ENCODE measurements at places on chromosomes 1 and 21.

GRCh38 chr1:25004355-25004754 is 74.3 kb upstream of the RUNX3 start:
- no peak for DNase-seq

DNA sequence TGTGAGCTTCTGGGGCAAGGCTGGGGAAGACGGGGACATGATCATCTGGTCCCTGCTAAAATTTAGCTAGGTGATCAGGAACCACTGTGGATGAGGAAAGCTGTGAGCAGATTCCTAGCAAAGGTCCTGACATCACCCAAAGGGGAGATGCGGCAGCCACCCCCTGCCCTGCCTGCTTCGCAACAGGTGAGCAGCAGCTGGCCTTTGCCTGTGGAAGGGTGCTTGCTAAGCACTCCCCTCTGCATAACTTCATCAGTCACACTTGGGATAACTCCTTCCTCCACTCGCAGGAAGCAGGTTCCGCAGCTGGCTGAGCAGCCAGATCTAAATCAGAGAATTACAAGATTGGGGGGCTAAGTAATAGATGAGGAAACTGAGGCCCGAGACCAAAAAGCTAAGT is 51.2 kb downstream of the KCNN3 start:
- no peak for DNase-seq

DNA sequence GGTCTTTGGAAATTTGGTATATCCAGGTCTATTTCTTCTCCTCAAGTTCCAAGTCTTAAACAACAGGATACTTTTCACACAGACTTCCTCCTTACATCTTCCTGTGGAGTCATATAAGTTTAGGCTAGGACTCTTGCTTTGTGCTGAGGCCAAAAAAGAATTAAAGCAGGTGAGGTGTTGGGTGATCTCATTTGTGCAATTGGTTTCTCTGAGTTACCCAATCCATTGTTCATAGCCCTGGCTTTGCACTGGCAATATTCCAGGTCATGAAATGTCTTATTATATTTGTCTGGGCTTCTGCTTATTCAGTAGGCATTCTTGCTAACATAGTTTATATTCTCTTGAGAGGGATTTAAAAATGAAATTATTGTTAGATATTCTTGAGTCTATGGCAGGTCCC is 14.1 kb upstream of the KIAA0040 start:
- DNase-seq, result no peak

GRCh38 chr1:234863551-234863971 is 253.6 kb upstream of the IRF2BP2 start:
- DNase-seq, result no peak

GRCh38 chr1:154186852-154187501 is 4.9 kb downstream of the TPM3 start:
- DNase-seq, result no peak

DNA sequence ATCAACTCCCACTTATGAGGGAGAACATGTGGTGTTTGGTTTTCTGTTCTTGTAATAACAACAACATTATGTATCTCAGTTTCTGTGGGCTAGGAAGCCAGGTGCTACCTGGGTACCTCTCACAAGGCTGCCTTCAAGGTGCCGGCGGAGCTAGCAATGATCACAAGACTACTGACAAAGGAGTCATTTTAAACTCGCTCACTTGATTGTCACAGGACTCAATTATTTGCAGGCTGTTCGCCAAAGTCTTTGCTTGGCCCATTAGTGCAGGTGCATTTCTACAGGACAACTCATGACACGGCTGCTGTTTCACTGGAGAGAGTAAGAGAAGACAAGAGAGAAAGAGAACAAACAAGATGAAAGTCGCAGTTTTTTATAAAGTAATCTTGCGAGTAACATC is 1237.4 kb upstream of the TMPRSS15 start:
- DNase-seq, result no peak

DNA sequence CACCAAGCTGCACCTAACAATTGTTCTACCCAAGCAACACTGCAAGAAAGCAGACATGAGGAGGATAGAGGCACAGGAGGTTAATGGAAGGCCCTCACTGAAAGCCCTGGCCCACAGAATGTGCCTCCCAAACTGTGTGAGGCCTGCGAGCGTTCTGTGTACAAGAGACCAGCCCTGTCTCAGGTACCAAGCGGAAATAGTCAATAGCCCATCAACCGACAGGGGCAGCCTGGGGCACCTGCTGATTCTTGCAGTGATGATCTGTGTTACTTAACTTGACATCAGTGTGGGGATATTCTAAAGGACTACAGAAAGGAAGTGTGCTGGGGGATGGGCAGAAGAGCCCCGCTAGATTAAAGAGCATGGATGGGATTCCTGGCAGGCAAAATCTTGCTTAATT is 392.4 kb downstream of the KCNH1 start:
- DNase-seq, result no peak

DNA sequence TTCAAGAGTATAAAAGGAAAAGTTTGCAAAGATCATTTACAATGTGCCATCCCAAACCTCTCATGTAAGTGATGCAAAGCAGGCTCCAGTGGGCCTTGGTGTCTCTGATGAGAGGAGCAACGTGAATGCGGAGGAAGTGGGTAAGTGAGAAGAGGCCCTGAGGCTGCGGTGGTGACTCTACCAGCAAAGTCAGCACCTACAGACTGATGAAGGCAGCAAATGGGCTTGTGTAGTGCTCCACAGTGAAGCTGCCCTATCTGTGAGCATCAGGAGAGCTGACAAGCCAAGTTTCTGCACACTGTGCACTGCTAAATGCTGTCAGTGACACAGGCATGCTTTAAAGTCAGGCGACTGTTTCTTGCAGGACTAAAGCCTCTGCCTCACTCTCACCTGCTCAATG is 15.6 kb upstream of the RAP1A start:
- DNase-seq, result no peak

GRCh38 chr1:46757247-46757955 is 38.5 kb upstream of the EFCAB14 start:
- DNase-seq, result no peak

DNA sequence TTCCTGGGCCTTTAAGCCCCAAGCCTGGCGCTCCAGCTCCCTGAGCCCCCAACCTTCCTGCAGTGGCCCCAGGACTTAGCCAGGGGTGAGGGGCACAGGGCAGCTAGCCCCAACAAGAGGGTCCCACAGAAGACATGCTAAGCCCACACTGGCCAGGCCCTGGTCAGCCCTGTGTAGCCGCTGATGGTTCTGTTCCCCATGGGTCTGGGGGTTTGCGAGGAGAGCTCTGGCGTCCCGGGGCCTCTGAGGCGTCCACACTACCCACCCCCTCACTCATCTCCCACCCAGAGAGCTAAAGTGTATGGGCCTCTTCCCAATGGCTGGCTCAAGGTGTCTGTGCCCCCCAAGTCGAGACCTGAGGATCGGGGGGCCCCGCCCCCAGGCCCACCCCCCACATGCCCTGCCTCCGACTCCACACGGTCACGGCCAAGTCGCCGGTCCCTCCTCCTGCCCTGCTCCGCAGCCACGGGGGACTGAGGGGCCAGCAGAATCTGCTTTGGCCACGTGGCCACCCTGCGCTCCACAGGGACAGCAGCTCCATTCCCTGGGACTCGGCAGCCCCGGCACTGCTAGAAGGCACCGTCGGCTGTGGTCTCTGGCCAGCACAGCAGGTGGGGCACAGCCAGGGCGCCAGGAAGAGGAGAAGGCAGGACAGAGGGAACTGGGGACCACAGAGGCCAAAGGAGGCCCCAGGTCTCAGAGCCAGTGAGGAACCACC is 7.8 kb downstream of the TNFRSF18 start:
- DNase-seq, result peak; percentile 38

DNA sequence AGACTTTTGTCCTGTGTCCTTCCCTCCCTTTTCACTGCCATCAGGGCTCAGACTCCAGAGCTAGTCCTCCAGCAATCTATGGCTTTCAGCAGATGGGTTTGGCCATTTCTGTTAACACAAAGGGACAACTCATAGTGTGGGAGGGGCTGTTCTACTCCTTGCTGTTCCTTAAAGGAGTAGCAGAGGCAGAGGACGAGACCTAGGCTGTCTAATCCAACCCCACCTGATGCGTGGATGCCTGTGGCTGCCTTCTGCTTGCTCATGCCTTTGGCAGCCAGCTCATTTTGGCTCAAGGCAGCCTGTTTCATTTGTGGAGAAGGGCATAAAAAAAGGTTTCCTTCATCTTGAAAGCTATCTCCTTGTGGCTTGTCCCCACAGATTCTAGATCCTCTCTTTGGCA is 27.0 kb downstream of the MFSD2A start:
- DNase-seq, result no peak

DNA sequence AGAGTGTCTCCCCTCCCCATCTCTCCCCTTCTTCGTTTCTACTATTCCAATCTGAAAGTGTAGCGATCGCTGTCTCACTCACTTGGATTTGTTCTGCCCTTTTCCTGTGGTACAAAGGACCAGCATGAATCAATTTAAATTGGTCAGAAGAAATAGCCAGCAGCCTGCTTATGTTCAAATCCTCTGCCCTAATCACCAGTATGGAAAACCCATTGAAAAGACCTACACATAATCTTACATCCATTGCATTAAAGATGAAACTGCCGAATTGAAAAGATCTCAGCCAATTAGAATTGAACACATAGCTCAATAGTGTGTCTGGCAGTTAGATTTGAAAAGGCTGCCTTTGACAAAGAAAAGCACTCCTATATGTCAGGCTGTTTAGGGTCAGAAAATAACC is 122.6 kb downstream of the TNNI3K start:
- DNase-seq, result no peak

DNA sequence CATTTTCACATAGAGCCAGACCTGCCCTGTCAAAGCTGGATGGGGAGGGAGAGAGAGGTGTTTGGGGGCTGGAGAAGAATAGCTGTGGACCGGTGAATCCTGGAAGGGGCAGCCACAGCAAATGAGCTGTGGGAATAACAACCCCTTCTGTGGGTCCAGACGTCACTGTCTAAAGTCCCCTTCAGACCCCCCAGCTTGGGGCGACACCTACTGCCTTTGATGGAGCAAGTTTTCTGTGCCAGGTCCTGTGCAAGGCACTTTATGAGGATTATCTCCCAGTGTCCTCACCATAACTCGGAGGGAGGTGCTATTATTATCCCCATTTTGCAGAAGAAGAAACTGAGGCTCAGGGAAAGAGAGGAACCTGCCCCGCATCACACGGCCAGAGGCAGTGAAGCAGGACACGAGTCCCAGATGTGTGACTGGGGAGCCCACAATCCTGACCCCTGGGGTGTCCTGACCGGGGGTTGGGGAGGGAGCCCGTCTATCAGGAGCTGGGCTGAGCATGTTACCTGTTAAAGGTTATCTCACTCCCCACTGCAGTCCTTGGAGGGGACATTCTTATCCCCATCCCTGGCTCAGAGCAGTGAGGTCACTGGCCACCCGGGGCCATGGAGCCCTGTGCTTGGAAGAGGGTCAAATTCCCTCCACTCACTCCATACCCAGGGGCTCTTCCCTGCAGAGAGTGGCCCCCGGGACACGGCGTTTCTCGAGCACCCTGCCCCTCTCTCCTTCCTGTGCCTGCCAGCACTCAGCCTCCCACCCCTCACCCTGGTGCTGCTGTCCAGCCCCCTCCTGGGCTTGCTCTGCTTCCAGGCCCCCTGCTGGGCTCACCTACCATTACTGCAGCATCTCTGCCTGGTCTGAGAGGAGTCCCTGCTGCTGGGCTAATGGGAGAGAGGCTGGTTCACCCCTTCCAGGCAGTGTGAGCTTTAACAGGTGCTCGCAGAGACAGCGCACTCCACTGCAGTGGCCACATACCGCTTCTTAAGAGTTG is 132.9 kb downstream of the PTPRU start:
- no peak for DNase-seq

GRCh38 chr1:19057182-19057779 is 100.8 kb upstream of the IFFO2 start:
- no peak for DNase-seq

DNA sequence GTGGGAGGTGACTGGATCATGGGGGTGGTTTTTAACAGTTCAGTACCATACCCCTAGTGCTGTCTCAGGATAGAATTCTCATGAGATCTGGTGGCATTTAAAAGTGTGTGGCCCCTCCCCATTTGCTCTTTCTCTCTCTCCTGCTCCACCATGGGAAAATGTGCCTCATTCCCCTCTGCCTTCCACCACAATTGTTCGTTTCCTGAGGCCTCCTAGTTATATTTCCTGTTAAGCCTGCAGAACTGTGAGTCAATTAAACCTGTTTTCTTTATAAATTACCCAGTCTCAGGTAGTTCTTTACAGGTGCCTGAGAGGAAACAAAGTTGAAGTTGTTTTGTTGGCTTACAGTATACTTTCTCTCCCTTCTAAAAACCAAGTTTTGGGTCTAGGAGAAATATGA is 23.1 kb upstream of the SLC22A15 start:
- no peak for DNase-seq

DNA sequence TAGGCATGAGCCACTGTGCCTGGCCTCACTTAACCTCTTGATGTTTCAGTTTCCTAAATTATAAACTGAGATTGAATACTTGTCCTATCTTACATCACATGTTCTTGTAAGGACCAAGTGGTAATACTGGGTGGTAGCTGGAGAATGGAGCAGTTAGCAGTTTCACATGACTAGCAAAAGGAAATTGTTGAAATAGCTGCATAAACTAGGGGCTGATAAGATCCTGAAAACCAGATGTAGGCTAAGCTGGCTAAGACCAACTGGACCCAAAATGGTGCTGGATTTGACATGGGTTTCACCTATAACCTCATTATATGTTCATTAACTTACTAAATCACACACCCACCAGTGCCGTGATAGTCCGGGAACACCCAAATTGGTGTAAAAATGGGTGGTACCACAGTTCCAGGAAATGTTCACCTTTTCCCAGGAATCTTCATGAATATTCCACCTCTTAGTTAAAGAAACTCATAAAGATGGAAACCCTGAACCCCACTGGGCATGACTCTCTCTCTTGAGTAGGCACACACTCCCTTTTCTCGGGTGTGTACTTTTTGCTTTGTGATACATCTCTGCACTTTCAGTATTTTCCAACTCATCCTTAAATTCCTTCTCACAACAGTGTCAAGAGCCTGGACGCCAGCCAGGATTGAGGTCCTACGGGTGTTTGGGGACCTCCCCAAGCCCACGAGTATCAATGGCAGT is at the start of gene PAPPA2:
Gene PAPPA2 (plus strand): TSS at position 502 of the 705 bp plus-strand sequence. CDS start 93,148 bp downstream, outside the sequence.
- no peak for DNase-seq

DNA sequence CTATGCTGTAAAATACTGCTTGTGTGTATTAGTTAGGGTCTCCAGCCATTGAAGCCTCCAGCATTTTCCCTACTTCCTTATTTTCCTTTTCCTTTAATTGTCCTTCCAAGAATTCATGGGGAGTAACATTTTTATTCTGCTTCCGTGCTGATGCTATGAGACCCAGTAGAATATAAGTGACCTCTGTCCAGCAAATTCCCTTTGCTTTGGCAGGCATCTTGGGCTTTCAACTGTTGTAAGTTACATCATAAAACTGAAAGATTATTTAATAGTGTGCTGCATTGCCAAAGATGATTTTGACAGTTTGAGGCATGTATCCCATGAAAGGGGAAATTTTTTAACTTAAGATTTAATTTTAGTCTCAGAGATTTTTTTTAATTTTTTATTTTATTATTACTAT is 48.1 kb upstream of the B3GALT2 start:
- no peak for DNase-seq

GRCh38 chr21:28906841-28907240 is 85.8 kb downstream of the LTN1 start:
- DNase-seq, result no peak
